ENCODE measurements at places on chromosomes 3 and 15.

- DNase-seq: no peak
Observed at GRCh38 chr3:40173227-40173721, 136.2 kb upstream of the EIF1B start.

DNA sequence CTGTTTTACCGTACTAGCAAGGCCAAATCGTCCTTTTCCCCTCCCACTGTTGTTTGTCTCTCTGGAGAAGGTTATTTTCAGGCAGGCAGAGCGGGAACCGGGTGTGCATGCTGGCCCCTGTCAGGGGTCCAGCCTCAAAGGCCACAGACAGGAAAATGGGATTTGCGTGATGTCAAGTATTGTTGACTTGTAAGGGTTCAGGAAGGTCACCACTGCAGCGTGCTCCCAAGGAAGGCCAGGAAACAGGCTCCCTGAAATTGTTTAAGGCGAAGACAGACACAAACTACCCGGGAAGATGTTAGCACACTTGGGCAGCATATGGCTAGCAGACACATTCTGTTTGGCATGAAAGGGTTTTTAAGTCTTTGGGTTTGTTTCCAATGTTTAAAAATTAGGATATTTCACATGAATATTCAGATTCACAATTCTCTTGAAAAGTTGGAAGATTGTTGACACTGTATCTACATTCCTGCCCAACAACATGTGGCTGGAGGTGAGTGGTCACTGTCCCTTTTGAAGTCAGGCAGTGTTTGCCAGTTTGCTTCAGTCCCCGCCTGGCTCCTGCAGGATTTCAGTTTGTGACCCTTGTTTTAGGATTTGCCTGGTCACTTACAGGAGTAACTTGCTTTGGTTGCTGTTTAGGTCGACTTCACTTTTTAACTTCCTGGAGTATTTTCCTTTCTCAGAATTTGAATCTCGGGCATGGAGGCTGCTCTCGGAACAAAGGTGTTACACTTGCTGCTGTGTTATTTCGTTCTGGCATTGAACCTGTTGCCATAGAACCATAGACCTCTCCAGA is 90.4 kb downstream of the BDH1 start:
- DNase-seq: no peak

DNA sequence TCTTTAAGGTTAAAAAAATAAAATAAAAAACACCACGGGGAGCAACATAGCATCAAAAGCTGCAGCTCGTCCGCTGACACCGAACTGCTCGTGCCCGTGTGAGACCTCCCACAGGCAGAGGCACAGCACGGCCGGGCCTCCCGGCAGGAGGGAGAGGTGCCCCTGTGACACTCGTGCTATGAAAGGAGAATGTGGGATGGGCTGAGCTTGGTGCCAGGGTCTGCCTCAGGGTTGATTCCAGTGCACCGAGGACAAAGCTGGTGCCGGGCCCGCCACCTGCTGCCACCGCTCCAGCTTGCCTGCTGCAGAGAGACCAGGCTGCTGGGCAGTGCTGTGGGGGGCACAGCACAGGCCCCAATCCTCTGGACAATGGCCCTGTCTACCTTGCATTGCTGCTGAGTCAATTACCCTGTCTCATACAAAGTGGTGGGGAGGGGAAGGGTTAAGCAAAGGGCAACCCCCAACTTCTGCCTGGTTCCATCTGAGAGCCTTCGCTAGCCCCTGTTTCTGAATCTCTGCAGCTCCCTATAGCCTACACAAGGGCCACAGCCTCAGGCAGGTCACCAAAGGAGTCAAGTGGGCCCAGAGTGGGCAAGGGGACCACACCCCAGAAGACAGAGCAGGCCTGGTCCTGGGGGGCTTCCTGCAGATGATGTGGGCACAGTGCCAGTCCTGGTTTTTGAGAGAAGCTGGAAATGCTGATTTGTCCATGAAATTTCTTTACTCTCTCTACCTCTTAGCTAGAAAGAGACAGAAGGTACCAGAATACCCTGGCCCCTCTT is 74.0 kb upstream of the SNRPA1 start:
- no peak for DNase-seq

- no peak for DNase-seq
Observed at GRCh38 chr3:182784542-182784941, 8.8 kb upstream of the ATP11B start.

DNA sequence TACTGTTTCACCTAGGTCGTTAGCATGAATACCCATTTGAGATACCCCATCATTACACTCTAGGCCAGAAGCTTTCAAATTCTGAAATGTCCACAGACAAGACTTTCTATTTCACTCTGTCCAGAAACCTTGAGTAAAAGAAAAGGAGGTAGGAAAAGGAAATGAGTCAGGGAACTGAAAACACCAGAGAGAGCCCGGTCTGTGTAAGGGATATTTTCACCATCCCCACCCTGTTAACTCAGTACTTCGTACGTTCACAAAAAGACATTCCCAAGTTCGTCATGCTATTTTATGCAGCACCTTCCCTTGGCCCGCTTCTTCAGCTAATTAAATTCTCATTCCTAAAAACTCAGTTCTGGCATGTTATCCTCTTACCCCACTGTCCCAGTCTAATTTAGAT is 89.4 kb upstream of the SOX2 start:
- no peak for DNase-seq

DNA sequence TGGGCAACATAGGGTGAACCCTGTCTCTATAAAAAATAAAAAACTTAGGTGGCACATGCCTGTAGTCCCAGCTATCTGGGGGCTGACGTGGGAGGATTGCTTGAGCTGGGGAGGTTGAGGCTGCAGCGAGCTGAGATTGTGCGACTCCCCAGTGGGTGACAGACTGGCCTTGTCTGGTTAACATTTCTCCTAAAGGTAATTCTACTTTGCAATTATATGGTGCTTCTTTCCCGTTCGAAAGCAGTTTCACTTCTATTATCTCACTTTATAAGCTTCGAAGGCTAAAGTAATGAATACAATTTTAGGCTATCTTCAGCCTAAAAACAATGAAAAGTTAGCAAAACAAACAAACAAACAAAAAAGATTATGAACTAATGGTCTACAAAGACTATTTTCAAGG is 35.3 kb downstream of the COMMD2 start:
- no peak for DNase-seq

DNA sequence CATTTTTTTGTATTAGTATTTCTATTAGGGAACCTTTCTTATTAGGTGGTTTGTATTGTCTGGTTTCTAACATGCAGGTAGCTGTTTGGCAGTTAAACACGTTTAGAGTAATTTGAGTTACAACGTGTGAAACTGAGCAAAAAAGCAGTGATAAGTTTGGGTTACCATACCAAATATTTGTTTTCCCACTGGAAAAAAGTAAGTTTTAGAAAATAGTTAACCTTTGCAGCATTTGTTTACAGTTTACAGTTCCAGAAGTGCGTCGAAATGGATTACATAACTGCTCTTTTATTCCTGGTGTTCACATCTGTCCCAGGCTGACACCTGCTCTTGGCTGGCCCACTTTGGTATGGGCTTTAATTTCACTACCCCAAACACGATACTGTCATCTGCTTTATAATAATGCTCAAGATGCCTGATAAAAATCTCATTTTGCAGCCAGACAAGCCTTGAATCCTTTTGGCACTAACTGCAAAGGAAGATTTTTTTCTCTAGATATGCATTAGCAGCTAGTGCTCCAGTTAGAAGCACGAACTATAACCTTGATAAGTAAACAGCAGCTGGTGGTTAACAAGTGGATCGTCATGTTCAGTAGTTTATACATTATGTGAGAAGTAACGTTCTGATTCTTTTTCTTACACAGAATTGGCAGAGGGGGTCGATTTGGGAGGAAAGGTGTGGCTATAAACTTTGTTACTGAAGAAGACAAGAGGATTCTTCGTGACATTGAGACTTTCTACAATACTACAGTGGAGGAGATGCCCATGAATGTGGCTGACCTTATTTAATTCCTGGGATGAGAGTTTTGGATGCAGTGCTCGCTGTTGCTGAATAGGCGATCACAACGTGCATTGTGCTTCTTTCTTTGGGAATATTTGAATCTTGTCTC is 5.3 kb downstream of the EIF4A2 start:
- no peak for DNase-seq

DNA sequence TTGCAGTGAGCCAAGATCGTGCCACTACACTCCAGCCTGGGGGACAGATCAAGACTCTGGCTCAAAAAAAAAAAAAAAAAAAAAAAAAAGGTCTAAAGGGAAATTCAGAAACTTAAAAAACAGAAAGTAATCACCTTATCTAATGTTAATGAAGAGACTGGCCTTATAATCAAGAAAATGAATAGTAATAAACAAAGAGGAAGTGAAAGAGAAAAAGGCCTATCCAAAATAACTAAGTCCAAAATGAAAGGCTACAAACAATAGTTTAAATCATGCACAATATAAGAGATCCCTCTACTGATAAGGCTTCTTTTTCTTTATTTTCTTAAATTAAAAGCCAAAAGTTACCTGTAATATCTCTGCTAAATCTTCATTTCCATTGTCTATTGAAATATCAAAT is 37.1 kb upstream of the HDC start:
- DNase-seq: no peak

DNA sequence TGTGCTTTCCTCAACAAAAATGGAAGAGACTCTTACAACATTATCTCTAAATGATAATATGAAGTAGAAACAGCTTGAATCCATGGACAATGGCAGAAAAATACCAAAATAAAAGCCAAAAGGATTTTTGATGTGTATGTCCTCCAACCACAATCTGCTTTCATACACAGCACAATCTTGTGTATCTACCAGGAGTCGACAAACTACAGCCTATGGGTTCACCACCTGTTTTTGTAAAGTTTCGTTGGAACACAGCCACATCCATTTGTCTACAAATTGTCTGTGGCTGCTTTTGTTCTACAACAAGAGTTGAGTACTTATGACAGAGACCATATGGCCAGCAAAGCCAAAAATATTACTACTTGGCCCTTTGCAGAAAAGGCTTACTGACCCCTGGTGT is 88.7 kb upstream of the UBE2E2 start:
- no peak for DNase-seq

DNA sequence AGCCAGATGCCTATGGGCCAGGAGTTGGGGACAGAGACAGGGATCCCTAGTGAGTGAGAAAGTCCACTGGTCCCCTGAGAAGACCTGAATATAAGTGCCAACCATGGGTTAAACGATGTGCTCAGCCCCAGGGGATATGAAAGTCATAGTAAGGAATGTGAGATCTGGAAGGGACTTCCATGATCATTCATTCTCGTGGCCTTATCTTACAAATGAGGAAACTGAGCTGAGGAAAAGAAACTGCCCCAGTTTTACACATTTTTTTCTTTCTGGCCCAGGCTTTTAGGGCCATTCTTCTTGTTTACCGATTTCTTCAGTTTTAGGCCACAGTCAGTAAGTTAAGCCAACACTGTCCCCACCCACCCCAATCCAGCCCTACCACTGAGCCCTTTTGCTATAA is 11.1 kb downstream of the CD80 start:
- DNase-seq: no peak

DNA sequence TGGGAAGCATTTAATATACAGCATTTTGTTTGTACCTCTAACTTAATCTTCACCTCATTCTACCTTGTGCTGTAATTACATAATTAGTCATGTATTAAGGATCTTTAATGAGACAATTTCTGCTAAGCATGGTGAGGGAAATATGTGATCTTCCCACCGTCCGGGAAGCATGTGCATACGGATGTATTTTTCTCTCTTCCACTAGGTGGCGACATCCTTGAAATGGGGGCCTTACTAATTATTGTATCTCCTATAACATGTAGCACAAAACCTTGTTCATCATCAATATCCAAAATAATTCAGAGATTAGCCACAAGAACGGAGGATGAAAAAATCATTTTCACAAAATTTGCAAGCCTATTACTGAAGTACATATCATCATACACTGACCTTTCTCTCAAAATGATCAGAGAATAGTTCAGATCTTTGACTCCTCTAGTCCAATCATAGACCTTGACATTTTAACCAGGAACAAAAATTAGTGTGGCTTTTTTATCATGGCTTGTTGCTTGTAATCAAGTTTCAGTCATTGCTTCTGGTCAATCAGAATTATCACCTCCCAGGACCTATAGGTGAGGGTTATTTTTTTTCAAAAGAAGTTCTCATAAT is 148.9 kb upstream of the GBE1 start:
- DNase-seq: peak; percentile 0

DNA sequence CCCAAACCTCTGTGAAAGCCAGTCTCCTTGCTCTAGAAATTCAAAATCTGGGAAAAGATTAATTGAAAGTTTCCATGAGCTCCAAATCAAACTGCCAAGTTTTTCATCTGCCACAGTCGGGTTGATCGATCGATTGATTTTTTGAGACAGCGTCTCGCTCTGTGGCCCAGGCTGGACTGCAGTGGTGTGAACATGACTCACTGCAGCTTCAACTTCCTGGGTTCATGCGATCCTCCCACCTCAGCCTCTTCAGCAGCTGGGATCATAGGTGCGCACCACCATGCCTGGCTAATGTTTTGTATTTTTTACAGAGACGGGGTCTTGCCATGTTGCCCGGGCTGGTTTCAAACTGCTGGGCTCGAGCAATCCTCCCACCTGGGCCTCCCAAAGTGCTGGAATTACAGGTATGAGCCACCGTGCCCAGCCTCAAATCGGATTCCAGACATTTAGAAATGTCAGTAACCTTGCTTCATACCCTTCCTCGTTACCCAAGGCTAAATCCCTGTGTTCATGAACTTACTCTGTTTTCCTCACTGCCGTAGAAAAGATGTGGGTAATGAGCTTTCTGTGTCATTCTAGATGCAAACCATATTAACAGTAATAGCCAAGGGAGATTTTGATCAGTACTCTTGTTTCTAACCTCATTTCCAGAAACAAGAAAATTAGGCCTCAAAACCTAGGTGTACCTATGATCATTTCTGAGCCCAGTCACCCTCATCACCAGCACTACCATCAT is 105.9 kb upstream of the AKAP13 start:
- no peak for DNase-seq

GRCh38 chr3:189490337-189490736 is 140.9 kb upstream of the TP63 start:
- DNase-seq: no peak

DNA sequence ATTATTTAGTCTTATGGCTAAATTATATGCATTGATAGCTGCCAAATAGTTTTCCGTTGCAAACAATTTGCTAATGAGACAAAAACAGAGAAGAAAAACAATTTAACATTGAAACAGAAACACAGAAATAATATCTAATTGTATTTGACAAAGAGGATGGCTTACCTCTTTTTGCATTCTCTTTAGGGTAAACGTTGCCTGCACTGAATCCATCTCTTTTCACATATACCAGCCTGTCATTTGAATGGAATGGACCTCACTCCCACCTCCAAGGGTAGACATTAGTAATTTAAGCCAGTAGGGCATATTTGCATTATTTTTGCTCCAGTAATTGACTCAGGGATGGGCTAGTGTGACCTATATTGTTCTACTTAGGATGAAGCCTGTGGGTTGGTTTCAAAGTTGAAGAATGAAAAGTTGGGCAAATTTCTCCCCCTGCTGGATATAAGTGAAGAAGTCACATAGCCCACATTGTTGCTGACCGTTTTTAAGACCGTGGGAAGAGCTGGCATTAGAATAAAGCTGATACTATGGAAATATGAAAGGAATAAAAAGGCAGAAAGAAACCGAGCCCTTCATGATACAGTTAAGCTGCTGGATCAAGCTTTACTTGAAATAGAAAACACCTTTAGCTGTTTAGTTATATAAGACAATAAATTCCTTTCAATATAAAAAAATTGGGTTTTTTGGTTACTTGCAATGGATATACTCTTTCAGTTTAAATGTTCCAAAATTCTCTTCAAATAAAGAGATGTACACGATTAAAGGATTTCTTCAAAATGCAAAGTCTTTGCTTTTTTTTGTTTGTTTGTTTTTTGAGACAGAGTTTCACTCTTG is 26.9 kb downstream of the PIERCE2 start:
- DNase-seq: peak; percentile 11
